ENCODE measurements at places on chromosomes 11 and 22. TPM values are rescaled to one million over a fixed set of nuclear protein-coding genes. Genes with fewer than 3 reads are reported as not detected.

The EXPH5 gene
- total RNA-seq = under 0.01 TPM

The SEPTIN5 gene
- total RNA-seq = 14.5 TPM

The PACS1 gene
- total RNA-seq = 38.0 TPM

The DGAT2 gene
- 3.6 TPM for total RNA-seq

The NAALADL1 gene
- 15.6 TPM for total RNA-seq

The ZNF70 gene
- 6.5 TPM for total RNA-seq

The ARHGEF17 gene
- total RNA-seq = 67.0 TPM

The PRSS23 gene
- total RNA-seq = 826 TPM

The FAT3 gene
- 2.2 TPM for total RNA-seq

The NXPE2 gene
- 0.29 TPM for total RNA-seq

The CDHR5 gene
- not detected for total RNA-seq

The SLC5A12 gene
- 0.88 TPM for total RNA-seq

The SCUBE1 gene
- total RNA-seq = 2.1 TPM

The FAM180B gene
- total RNA-seq = not detected

The TIGD3 gene
- not detected for total RNA-seq

The TTC28 gene
- 48.1 TPM for total RNA-seq
